ENCODE measurements at places on chromosomes 1 and 21. TPM values are rescaled to one million over a fixed set of nuclear protein-coding genes. Genes with fewer than 3 reads are reported as not detected.
A peak's percentile ranks its signal among the peaks of the same experiment; 100 is the strongest.

Gene XCL2
- not detected for polyA plus RNA-seq

DNA sequence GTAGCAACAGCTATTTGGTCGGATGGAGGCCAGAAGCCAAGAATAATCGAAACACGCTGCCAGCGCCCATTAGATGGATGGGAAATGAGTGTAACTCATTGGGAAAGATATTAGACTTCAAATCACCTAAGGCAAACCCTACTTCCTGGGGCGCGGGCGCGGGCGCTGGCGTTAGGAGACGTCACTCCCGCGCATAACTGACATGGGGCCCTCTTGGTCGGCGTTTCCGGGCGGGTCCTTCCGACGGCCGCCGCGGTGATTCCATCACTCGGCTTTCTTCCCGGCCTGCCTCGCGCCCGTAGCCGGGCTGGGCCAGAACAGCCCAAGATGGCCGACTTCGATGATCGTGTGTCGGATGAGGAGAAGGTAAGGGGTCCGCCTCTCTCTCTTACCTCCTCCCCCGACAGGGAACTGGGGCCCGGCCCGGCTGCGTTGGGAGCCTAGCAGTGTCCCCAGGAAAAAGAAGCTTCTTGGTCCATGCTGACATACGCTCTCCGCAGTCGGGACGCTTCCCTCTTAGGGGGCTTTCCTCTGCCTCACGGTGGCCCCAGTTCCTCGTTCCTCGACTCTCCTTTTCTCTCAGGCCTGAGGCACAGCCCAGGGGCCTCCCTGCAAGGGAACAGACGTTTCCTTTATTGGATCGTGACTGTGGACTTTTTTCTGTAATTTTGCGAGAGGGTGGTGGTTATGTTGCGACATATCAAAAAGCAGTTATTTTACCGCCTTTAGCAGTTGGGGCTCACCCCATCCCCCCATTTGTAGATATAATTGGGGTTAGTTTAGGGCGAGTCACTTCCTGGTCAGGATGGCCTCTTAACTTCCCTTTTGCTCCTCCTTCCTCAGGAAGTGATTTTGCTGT lies at the start of gene CAPZA1:
TSS of gene CAPZA1 (plus strand) at position 315 of the 859 bp plus-strand sequence. CDS start at position 328, 13 bp downstream.
- no peaks in the 10 kb centered on the region for H3K27me3 ChIP-seq
- H3K4me3 ChIP-seq = peak within 1 kb of the TSS; percentile 88
- peaks cover 50% of the 10 kb centered on the region for H3K4me1 ChIP-seq
- H3K36me3 ChIP-seq = peaks cover 20% of the 10 kb centered on the region

GRCh38 chr1:93680420-93681100 lies 1.1 kb downstream of the BCAR3 start:
- no peaks in the 10 kb centered on the region for H3K27me3 ChIP-seq
- peak overlapping the region; percentile 69 for H3K27ac ChIP-seq
- no peaks in the 10 kb centered on the region for H3K36me3 ChIP-seq
- peak; percentile 83 for DNase-seq

Gene GBP1
- 1.9 TPM for polyA plus RNA-seq

DNA sequence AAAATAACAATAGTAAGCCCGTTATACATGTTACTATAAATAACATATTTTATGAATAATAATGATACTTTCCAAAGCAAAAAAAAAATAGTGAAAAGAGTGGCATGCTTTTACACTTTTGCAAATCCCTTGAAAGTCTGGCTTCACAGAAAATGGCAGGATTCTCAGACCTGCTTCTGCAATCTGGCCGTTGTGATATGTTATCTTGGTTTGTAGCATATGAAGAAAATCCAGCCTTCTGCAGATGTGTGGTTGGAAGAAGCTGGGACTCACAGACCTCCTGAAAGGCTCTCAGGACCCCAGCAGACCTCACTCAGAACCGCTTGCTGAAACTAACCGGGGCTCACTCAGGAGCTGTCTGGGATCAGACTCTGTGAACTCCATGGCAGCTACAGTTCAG lies 256.0 kb upstream of the TMEM51 start:
- H3K27ac ChIP-seq = no peak overlapping the region
- H3K36me3 ChIP-seq = no peaks in the 10 kb centered on the region
- no peak overlapping the region for H3K4me3 ChIP-seq
- H3K4me1 ChIP-seq = no peaks in the 10 kb centered on the region

GRCh38 chr1:103109311-103109920 lies 1.1 kb upstream of the COL11A1 start:
- no peak overlapping the region for H3K4me3 ChIP-seq
- H3K27ac ChIP-seq = no peak overlapping the region
- H3K36me3 ChIP-seq = no peaks in the 10 kb centered on the region
- no peaks in the 10 kb centered on the region for H3K27me3 ChIP-seq
- DNase-seq = no peak
- no peaks in the 10 kb centered on the region for H3K4me1 ChIP-seq

- H3K36me3 ChIP-seq = peaks cover 54% of the 10 kb centered on the region
- no peak overlapping the region for H3K4me3 ChIP-seq
- H3K27ac ChIP-seq = no peak overlapping the region
- no peak for DNase-seq
These were observed 12.0 kb downstream of the CREG1 start for GRCh38 chr1:167541610-167542009.

DNA sequence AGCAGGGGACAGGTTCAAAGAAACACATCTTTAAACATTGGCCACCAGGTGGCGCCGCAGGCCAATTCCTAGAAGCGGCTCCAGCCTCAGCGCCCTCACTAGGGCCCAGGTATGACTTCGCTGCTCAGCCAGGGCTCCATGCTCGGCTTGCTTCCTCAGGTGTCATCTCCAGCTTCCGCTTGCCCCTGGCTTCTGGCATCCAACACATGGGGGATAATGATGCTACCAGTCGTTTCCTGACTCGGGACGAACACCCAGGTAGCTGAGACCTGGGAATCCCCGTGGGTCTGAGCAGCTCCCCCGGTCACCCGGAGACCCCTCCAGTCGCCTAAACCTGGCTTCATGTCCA lies 8.5 kb upstream of the MEX3A start:
- H3K4me1 ChIP-seq = no peaks in the 10 kb centered on the region
- H3K27me3 ChIP-seq = no peaks in the 10 kb centered on the region
- no peak overlapping the region for H3K27ac ChIP-seq
- no peaks in the 10 kb centered on the region for H3K36me3 ChIP-seq

Gene TAS1R1
- not detected for polyA plus RNA-seq

Gene OMA1
- polyA plus RNA-seq = 22.0 TPM

DNA sequence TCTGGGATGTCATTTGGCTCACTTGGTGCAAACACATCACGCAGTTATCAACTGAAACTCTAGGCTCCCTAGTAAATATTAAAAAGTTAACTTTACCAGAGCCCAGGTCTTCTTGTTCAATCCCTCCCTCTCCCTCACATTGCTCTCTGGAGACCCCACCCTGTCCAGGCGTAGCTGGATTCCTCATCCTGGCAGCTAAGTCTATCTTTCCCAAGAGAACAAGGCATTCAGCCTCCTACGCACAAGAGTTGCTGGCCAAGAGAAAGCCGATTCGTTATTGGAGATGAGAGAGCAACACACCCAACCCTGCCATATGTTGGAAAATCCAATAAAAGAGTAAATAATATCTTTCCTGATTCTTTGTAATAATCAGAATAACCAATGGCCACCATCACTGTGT lies 117.9 kb downstream of the SLC30A10 start:
- H3K4me1 ChIP-seq = no peaks in the 10 kb centered on the region
- no peak overlapping the region for H3K27ac ChIP-seq
- H3K27me3 ChIP-seq = no peaks in the 10 kb centered on the region
- no peak for DNase-seq
- H3K36me3 ChIP-seq = no peaks in the 10 kb centered on the region

DNA sequence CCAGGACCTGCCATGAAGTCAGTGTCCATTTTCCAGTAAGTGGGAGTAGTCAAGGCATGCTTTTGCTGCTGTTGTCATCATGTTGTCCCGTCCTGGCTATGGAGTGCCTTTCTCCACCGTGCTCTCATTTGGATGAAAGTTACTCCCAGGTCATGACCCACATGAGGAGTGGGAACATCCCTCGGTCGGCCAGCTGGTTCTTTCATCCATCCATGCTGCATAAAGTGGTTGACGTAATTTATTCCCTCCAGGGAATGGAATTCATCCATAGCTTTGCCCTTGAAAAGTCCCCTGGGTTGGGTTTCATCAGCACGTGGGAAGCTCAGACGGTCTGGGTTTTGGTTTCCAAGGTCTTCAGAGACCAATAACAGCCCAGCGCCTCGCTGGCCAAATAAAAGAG lies 11.6 kb downstream of the PLA2G2A start:
- peak; percentile 85 for DNase-seq
- no peaks in the 10 kb centered on the region for H3K36me3 ChIP-seq
- H3K4me3 ChIP-seq = no peak overlapping the region
- H3K4me1 ChIP-seq = no peaks in the 10 kb centered on the region

Gene CCDC185
- not detected for polyA plus RNA-seq

GRCh38 chr1:238264951-238265350 lies 374.2 kb upstream of the ZP4 start:
- no peaks in the 10 kb centered on the region for H3K36me3 ChIP-seq
- no peaks in the 10 kb centered on the region for H3K27me3 ChIP-seq
- no peak overlapping the region for H3K4me3 ChIP-seq
- H3K4me1 ChIP-seq = no peaks in the 10 kb centered on the region

Gene CLCNKB
- 0.05 TPM for polyA plus RNA-seq

Gene KCNT2
- 0.04 TPM for polyA plus RNA-seq

Gene LCE1F
- not detected for polyA plus RNA-seq

Gene FALEC
- 0.39 TPM for polyA plus RNA-seq

Data from psoas muscle (tissue), 8 donors.